ENCODE measurements at places on chromosomes 4 and X.

DNA sequence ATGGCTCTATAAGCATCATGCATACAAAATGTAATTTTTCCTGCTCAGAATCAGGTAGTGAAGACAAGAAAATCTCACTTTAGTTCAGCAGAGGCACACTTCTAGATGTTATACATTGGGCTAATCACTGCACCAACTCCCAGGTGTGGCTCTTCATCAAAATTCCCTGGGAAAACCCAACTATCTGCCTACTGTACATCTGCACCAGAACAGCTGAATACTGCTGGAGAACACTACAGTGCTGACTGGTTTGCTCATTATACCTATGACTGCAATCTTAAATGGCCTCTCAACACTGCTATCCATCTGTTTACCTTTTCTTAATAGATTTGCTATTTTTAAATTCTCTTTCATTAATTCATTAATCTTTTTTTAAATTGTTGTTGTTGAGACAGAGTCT lies 92.0 kb downstream of the UGT8 start:
- DNase-seq: no peak

DNA sequence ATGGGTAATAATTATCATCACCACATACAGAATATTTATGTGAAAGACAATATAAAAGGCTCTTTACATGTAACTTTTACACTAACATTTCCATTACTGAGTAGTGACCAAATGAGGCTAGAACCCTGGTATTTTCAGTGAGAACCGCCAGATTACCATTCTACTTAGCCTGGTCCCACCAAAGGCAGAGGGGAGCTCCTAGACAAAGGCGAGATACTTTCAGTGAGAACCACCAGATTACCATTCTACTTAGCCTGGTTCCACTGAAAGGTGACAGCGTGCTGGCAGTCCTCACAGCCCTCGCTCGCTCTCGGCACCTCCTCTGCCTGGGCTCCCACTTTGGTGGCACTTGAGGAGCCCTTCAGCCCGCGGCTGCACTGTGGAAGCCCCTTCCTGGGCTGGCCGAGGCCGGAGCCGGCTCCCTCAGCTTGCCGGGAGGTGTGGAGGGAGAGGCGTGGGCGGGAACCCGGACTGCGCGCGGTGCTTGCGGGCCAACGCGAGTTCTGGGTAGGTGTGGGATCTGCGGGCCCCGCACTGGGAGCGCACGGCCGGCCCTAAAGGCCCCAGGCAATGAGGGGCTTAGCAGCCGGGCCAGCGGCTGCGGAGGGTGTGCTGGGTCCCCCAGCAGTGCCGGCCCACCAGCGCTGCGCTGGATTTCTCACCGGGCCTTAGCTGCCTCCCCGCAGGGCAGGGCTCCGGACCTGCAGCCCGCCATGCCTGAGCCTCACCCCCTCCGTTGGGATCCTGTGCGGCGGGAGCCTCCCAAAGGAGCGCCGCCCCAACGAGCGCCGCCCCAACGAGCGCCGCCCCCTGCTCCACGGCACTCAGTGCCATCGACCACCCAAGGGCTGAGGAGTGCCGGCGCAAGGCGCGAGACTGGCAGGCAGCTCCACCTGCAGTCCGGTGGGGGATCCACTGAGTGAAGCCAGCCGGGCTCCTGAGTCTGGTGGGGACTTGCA lies 1276.1 kb downstream of the PCDH7 start:
- DNase-seq: no peak

- no peak for DNase-seq
Observed at GRCh38 chr4:148079961-148080360, 348.1 kb downstream of the ARHGAP10 start.

DNA sequence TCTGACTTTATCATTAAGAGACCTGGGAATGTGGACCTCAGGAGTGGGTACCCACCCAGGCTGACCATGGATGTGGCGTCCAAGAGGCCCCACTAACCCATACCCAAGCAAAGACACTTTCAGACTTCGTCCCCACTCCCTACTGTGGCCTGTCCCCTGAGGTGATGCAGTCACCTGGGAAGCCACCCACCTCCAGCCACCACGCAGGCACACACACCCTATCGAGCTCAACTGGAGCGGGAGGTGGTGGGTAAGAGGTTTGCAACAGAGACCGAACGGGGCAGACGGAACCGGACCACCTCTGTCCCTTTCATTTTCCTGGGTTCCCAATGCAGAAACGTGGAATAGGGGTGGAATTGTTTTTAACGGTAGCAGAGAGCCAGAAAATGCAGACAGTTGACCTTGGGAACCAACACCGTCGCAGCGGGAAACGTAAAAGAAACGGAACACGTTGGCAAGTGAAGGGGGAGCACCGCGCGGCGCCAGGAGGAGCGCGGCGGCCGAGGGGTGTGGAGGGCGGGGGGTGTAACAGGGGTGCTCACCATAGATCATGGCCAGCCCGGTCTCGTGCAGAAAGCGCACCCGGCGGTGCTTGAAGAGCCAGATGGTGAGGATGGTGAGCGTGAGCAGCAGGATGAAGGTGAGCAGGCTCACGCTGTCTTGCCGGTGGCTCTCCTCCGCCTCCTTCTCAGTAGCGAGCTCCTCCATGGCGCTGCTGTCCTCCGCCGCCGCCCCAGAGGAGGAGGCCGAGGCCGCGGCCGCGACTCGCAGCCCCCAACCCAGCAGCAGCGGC lies 559 bp downstream of the SLC9A7 start:
- no peak for DNase-seq

GRCh38 chr4:103046416-103047290 lies 27.1 kb upstream of the SLC9B1 start:
- DNase-seq: no peak

Measured in activated CD4-positive, CD25-positive, alpha-beta regulatory T cell treated with anti-CD3 and anti-CD28 coated beads, Interleukin-2, amount 50 U/mL, for 16 hours (primary cell).